Activated naive CD4-positive, alpha-beta T cell treated with anti-CD3 and anti-CD28 coated beads, Interleukin-2, amount 10 ng/mL, durations not matched to agents 7 days and 5 days (primary cell): ENCODE measurements at places on chromosomes 5 and 9.

- no peak for DNase-seq
These were observed 57.9 kb downstream of the DIAPH1 start for GRCh38 chr5:141560725-141561483.

DNA sequence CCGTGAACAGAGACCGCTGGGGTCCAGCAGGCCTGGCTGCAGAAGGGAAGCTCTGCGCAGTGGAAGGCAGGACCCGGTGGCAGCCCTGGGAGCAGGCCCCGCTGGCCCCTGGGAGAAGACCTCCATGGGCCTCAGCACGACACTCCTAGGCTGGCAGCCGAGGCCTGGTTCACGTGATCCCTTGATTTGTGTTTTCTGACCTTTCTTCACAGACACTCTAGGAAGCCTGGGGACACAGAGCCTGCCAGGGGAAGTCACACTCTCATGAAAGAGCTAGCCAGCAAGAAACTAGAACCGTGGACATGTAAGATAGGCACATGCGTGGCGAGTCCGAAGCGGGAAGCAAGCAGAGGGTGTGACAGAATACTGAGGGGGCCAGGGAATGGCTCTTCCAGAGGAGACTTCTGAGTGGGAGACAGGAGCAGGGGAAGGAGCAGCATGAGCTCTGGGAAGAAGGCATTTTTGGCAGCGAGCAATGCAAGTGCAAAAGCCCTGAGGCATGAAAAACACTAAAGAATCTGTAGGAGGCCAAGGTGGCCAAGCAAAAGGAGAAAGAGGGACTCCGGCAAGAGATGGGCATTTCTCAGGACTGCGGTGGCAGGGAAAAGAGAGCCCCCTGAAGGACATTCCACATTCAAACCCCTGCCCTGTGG lies 26.6 kb upstream of the IL17B start:
- no peak for DNase-seq

GRCh38 chr5:179379321-179379890 lies 34.1 kb upstream of the ADAMTS2 start:
- DNase-seq: no peak

- DNase-seq: no peak
These were observed 74.7 kb upstream of the ELL2 start for GRCh38 chr5:96036301-96036700.

DNA sequence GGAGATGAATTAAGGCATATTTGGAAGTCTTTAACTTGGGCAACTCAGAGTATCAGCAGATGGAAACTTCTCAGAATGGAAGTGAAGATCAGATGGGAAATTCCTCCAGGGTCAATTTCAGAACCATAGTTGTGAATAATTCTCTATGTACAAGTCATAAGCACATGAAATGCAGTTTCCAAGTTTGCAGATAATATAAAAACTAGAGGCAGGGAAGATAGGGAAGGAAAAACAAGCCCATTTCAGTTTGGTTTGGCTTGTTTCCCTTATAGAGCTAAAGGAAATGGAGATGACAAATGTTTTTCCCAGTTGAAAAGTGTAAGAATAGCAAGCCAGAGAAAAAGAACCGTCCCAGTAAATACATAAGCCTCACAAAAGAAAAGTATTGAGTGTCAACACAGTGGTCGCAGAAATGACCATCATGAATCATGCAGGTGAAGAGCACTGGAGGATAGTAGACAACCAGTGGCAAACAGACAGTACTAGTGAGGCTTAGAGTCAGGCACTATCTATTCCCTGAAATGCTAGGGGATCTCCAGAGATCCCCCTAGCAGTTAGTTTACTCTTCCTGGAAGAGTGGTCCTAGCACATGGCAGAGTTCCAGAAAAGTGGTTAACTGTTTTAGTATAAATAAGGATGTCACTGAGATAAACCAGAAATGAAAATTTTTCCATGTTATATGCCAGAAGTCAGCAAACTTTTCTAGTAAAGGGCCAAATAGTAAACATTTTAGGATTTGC lies 245.9 kb downstream of the SAXO1 start:
- DNase-seq: no peak

- peak; percentile 67 for DNase-seq
These were observed 92.2 kb downstream of the DOCK8 start for GRCh38 chr9:306907-307306.

DNA sequence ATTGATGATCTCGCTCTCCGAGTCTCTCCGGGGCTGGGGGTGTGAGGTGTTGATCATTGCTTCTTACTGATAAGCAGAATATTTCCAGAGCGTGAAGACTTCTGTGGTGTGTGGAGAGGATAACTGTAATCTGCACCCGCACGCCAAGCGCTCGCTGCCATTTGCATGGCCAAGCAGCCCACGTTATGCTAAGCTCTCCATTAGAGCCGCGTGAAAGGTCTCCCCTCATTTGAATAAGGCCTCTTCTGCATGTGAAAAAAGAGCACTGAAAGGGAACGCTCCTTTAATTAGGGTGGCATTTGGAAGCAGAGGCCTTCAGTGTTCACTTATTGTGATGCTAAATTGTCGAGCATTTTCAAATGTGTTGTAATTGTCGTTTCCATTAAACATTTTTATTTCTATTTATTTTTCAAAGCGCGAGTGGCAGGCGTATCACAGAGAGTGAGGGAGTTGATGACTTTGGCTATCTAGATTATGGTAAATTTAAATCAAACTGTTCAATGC lies 163.6 kb upstream of the IRX2 start:
- DNase-seq: no peak

DNA sequence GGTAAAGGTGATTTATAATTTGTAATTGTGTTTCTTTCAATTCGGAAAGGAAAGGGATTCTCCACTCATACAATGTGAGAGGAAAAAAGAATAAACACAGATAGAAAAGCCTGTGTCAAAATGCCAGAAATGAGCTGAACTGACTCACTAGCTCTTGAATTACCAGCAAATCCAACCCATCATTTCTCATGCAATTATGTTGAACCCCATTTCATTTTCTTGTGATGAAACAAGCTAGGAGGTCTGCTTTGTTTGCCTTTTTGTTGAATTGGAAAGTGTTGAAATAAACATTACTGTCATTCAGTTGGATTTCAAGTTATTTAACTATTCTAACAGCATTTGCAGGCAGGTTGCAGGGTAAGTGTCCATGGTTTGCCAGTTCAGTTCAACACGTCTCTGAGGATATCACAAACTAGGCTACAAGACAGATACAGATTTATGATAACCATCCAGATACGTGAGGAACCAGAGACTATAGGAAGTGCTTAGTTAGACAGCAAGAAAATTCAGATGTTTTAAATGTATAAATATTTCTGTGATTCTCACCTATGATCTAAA lies 547.2 kb downstream of the MAT2B start:
- no peak for DNase-seq

DNA sequence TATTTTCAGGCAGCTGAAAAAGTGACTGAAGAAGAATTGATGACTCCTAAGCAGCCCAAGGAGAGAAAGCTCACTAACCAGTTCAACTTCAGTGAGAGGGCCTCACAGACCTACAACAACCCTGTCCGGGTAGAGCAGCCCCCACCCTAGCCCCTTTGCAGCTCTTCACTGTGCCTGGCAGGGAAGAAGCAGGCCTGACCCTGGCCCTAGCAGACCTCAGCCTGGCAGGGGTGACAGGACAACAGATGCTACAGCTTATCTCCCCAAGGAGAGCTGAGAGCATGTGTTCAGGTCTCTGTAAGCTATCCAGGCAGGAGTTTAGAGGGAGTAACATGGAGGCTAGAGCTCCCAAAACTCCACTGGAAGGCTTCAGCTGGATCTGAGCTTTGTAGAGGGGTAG lies 31.8 kb downstream of the DNAI1 start:
- DNase-seq: no peak

GRCh38 chr5:134567641-134568336 lies 42.3 kb downstream of the JADE2 start:
- no peak for DNase-seq
